ENCODE measurements at places on chromosomes 2 and 18.

DNA sequence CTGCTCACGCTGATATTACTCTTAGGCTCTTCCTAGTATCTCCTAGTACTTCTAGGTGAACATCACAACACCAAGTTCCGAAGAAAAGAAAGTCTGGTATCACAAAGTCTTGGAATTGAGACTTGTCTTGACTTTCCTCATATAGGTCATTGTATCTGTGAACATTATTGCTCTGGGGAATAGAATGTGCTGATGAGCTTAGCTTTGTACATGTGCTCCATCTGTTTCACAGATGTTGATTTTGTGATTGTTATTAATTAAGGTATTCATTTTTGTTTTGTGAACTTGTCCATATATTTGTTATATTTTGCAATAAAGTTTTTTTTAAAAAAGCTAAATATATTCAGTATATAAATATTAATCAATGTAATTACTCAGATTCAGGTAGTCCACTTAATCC is 111.7 kb downstream of the BABAM2 start:
- no peak for DNase-seq

- no peak for DNase-seq
Observed at GRCh38 chr18:3084206-3084605, 71.3 kb upstream of the LPIN2 start.

GRCh38 chr2:64263315-64263714 is 119.1 kb upstream of the PELI1 start:
- DNase-seq: peak; percentile 90

GRCh38 chr2:230496891-230497290 is 80.9 kb downstream of the SP100 start:
- DNase-seq: no peak

DNA sequence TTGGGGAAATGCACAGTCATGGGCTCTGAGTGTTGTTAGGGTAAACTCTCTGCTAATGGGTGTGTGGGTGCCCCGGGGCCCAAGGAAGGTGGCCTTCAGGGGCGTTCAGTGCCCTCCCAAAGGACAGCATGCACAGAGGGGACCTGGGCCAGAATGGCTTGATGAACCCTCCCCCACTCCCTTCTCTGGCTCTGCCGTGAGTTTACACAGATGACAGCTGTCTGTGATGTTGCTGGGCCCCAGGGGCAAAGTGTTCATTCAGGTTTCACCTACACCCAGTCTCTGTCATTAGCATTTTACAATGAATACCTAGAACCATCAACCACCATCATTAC is 3.2 kb downstream of the NPPC start:
- DNase-seq: no peak

DNA sequence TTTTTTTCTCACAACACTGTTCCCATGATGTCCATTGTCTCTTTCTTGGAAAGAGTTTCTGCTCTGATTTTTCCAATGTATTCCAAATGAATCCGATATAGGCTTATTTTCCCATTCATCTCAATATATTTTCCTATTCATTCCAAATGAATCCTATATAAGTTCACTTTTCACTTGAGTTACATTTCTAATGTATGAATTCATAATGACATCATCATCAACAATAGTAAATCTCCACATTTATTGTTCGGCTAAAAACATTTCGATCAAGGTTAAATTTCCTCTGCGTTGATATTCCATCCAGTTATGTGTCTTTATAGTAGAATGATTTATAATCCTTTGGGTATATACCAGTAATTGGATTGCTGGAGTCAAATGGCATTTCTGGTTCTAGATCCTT is 76.7 kb upstream of the SLC8A1 start:
- DNase-seq: no peak

GRCh38 chr2:98541489-98541888 is 66.8 kb downstream of the COA5 start:
- no peak for DNase-seq

- no peak for DNase-seq
Observed at GRCh38 chr2:47178341-47178740, 23.2 kb upstream of the STPG4 start.

DNA sequence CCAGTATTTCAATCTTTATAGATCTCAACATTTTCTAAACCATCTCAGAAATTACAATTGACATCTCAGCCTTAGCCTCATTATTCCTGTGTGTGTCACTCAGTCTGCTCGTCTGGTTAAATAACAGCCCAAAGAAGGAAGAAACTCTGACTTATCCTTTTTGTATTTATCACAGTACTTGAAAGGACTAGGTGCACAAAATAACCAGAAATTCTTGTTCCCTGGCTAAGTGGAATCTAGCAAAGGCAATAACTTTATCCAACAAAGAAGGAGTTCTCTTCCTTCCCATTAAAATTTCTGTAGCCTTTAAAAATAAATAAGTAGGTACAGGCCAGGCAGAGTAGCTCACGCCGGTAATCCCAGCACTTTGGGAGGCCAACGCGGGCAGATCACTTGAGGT is 139.9 kb upstream of the PID1 start:
- DNase-seq: no peak

DNA sequence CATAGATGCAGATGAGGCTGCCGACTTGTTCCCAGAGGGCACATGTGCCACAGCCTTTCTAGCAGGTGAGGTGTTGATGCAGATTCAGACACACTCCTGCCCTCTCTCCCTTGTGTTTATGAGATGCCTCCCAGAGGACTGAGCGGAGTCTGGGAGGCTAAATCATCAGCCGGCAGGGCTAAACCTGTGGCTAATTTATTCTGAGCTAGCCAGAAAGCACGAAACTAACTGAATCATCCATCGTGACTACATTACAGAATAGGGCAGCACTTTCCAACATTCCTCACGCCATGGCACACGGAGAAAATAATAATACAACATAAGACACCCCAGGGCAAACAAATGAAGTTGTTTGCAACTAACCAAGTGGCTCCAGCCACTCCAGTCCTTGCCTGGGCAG is 101.7 kb upstream of the FZD7 start:
- peak; percentile 74 for DNase-seq

DNA sequence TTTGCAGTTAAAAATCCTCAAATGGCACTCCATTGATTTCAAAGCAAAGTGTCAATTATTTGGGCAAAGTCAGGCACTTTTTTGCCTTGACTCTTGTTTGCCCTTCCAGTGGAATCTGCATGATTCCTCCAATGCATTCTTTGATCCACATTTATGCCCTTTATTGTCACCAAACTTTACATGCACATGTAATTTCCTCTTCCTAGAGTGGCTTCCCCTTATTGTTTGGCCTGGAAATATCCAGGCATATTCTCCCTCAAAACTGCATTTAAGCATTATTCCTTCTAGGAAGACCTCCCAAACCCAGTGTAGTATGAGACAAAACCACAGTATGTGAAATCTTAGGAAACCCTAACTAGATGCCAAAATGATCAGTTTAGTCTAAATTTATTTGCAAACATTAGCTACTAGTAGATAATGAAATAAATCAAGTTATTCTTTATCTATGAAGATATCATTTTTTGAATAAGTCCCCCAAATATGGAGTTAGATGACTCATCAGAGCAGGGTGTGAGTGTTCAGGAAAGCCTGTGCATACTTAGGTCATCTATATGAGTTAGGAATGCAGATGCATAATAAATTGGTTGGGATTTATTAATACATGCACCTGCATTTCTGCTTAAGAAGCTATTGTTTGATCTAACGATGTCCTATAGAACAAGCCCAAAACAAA is 433.3 kb upstream of the TCF4 start:
- no peak for DNase-seq

DNA sequence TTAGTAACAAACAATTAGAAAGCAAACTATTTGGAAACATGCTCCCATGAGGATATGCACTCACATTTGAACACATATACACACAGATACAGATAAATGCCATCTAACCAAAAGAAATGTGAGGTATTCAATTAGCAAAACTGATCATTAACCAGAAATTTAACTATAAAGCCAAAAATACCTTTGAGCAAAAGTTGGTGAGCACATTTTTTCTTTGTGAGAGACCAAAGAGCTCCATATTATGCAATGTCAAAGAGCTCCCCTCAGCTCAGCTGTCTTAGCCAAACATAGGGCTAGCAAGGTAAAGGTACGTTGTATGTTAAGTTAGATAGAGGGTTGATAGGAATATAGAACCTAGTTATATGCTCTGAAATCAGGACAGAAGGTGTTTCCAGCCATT is 43.8 kb downstream of the CYBRD1 start:
- no peak for DNase-seq

- DNase-seq: no peak
Observed at GRCh38 chr2:35415282-35415681, 940.3 kb upstream of the CRIM1 start.

GRCh38 chr18:75172299-75173124 is 36.4 kb downstream of the PTGR3 start:
- no peak for DNase-seq

- no peak for DNase-seq
Observed at GRCh38 chr18:54184836-54185235, 39.6 kb downstream of the MBD2 start.

DNA sequence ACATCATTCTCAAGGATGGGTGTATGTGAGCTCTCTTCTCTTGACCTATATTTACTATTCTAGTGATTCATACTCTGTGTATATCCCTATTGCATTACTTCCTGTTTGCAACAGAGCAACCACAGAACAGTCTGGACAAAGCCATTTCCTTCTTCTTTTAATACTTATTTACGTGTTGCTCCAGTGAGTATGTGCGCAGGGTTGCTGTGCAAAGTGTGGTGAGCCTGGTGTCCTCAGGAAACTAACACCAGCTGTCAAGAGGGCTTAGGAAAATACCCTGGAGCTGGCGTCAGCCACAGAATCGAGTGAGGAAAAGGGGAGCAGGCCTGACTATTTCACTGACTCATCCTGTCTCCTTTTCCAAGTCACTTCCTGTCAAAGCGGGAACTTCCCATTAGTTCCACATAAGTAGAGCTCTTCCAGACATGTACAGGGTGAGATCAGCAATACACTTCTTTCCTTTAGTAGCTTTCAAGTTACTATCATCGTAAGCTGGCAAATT is 214.1 kb upstream of the COPS8 start:
- DNase-seq: peak; percentile 98

DNA sequence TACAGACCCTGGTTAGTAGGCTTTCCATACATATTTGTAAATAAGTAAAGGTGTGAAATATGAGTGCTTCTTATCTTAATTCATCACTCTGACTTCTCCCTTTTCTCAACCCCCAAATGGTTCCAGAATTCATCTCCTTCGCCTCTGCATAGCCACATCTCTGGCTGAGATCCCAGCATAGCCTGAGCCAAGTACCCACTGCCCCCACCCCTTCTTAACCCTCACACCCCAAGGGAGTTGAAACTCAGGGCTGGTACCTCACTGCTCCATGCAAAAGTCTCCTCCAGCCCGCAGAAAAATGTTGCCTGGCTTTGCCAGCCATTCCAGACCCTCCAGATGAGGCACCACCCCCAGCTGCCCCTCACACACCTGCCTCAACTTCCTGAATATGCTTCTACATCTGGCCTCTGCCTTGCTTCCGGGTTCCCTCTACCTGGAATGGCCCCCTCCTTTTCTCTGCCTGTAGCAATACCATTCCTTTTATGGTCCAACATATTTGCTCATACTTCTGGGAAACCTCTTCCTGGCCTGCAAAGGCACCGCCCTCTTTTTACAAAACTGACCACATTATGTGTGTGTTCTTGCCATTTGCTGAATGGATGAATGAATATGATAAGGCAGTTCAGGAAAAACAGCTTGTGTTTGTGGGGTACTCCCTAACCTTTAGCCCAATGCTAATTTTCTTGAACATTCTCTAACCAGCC is 112.8 kb downstream of the CELF4 start:
- peak; percentile 21 for DNase-seq

GRCh38 chr18:31042084-31042405 is 497 bp downstream of the DSC3 start:
- DNase-seq: no peak

DNA sequence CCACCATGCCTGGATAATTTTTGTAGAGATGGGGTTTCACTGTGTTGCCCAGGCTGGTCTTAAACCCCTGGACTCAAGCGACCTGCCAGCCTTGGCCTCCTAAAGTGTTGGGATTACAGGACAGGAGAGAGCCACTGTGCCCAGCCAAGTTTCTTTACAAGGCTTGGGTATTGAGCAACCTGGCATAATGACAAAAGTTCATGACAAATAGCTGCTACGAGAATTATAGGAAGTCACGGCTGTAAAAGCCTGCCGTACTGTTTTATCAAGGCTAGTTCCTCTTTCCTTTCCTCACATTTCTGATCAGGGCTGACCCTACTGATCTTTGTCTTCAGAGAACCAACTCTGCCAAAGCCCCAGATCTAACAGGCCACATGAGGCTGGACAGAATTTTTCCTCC is 490.4 kb upstream of the SPRED2 start:
- no peak for DNase-seq

DNA sequence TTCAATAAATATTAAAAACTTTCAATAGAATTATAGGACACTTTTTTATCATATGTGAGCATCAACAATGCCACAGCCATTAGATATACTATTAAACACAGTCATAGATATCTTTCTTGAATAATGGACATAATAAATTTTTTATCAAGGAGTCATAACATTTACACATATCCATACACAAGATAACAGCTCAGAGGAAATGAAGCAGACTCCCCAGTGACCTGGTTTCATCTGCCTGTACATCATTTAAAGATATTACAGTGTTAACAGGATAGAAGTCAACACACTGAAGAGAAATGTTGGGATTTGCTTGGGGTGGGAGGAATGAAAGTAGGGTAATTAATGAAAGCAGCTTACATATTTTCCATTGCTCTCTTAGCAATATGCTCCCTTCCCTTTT is 5.1 kb downstream of the SCG2 start:
- DNase-seq: peak; percentile 80

GRCh38 chr2:239610457-239611221 is 209.8 kb upstream of the HDAC4 start:
- no peak for DNase-seq

GRCh38 chr18:79612291-79613108 is 67.1 kb upstream of the CTDP1 start:
- no peak for DNase-seq

GRCh38 chr2:175904035-175904434 is 98.0 kb downstream of the LNPK start:
- DNase-seq: no peak

- DNase-seq: no peak
Observed at GRCh38 chr2:110675679-110676078, 2.2 kb downstream of the BUB1 start.

DNA sequence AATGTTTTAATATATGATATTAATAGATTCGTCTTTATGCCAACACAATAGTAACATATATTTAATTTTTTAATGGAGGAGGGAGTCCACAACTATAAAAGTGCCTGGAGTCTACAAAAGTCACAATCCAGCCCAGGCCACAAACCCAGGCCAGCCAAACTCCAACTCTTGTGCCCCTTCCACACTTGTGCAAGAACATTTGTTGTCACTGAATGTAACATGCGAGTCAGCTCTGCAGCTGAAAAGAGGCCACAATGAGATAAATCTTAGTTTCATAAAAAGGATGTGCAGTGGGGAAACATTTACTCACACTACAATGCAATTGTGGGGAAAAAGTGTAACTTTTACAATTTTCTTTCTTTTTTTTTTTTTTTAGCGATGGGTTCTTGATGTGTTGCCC is 110.8 kb downstream of the MCFD2 start:
- DNase-seq: peak; percentile 60

DNA sequence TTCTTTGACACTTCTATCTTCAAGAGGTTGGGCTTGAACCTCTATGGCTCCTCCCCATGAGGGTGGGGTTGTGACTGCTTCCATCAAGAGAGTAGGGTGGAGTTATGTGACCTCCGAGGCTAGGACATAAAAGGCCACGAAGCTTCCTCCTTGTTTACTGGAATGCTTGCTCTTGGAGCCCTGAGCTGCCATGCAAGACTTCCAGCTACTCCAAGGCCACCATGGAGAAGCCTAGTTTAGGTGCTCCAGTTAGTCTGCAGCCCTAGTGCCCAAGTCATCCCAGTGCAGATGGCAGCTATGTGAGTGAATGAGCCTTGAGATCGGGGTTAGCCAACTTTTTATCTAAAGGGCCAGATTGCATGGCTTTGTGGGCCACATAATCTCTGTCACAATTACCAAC is 2.4 kb upstream of the MERTK start:
- DNase-seq: no peak

Measured in fibroblast of skin of abdomen (primary cell).